Activated CD4-positive, alpha-beta T cell treated with anti-CD3 and anti-CD28 coated beads, Interleukin-2, amount 50 U/mL, for 48 hours (primary cell): ENCODE measurements at places on chromosomes 2 and 18.

- DNase-seq = no peak
Measured at GRCh38 chr2:203893401-203893800, 25.8 kb downstream of the CTLA4 start.

DNA sequence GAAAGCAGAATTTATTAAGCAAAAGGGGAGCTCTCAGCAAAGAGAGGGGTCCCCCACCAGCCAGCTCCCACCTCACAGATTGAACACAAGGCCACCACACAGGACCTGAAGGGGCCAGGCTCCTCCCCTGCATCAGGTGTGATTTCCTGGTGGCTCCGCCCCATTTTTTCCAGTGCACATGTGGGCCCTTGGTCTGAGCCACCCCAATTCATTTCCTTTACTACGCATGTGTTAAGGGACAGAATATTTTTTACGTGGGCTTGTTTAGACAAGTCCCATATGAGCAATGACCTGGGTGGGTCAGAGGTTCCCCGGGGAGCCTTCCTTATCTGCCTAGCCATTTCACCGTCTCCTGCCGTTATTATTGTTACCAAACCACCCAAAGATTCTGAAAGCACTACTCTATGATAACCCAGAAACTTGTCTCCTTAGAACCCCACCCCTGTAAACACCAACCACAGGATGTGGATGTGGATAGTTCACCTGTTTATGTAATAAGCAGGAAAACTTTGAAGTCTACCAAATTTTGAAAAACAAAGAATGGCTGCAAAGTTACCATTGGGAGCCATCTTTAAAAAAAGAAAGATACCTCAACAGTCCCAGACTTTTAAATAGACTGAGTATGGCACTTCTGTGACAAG is 191.7 kb downstream of the CD226 start:
- no peak for DNase-seq

- DNase-seq = no peak
Measured at GRCh38 chr2:218067523-218067922, 1.5 kb upstream of the RUFY4 start.

DNA sequence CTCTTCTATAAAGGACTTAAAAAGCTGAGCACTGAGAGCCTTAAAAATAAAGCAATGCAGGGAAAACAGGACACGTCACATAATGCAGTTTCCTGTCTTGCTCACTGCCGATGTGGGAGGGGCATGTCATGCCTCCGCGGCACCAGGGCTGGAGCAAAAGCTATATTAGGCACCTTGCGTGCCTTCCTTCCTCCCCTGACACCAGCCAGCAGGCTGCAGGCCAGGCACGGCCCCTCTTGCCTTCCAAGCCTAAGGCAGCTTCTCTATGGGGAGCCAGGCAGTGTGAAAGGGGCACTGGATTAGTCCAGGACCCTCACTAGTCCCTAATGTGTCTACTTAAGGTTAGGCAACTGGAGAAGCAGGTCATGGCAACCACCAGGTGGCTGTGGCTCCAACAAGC is 26.3 kb downstream of the MRPL35 start:
- peak; percentile 53 for DNase-seq

GRCh38 chr2:23241611-23242245 is 143.3 kb upstream of the KLHL29 start:
- DNase-seq = no peak

DNA sequence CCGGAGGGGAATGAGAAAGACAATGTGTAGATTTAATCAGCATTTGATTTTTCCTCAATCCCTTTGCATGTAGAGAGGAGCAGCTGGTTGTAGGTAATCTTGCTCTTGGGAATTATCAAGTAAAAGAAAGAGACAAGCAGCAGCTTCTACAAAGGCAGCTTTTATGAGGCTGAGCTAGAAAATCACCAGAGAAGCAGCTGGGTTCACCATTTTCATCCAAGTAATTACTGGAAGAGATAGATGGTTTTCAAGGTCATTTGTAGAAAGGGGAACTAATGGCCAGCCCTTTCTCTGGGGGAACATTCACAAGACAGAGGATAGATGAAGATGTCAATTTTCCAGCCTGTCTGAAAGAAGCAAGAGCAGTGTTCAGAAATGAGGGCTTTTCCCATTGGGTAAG is 113.0 kb downstream of the RND3 start:
- no peak for DNase-seq

- no peak for DNase-seq
Measured at GRCh38 chr2:228545041-228545747, 363.7 kb upstream of the SPHKAP start.

DNA sequence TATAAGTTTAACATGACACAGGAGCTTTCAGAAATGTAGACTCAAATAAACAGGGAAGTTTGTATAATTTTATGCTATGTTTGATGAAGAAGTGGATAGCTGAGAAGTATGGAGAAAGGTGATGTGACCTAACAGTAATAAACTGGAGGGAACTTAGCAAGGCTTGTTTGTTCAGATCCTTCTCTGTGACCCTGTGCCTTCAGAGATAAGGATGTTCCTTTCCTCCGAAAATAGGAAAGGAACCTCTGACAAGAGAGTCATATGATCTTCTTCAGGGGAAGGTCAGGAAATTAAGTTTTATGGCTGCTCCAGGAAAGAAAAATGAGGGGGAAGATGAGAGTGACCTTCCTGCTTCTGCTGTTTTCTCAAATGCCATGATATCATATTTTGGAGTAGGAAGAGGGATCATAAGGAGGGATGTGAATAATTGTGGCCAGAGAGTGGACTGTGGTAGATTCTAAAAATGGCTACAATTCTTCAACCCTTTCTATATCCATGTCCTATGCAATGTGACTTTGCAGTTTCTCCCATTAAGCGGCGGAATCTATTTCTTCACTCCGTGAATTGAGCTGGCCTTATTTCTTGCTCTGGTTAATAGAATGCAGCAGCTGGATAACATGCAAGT is 8.5 kb upstream of the C2orf69 start:
- no peak for DNase-seq

DNA sequence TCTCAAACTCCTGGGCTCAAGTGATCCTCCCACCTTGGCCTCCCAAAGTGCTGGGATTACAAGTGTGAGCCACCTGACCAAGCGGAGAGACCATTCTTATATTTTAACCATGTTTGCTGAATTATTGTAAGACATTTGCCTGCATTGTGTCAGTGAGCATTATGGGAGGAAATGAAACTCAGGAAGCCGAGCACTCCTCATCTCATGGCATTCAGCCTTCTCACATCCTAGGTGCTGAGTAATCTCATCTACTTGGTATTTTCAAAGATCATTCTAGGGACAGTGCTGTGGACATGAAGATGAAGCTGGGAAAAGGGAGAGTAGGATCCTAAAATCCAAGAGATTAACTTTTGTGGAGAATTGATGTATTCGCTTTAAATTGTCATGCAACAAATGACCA is 66.1 kb downstream of the NAPG start:
- DNase-seq = no peak

DNA sequence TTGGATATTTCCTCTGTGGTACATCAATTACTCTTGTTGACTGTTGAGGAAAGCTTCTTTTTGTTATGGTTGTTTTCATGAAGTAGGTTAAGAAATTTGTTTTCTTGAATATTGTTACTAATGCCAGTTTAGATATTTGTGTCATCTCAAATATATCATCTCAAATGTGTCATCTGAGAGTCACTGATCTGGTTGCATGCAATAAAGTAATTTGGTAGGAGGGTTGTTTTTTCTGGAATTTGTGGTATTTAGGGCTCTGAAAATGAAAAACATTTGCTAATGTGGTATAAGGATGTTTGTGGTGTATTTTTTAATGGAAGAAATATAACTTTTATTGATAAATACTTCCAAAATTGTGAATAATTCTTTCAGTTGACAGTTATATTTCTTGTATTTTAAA is 117.7 kb downstream of the GREB1L start:
- no peak for DNase-seq

DNA sequence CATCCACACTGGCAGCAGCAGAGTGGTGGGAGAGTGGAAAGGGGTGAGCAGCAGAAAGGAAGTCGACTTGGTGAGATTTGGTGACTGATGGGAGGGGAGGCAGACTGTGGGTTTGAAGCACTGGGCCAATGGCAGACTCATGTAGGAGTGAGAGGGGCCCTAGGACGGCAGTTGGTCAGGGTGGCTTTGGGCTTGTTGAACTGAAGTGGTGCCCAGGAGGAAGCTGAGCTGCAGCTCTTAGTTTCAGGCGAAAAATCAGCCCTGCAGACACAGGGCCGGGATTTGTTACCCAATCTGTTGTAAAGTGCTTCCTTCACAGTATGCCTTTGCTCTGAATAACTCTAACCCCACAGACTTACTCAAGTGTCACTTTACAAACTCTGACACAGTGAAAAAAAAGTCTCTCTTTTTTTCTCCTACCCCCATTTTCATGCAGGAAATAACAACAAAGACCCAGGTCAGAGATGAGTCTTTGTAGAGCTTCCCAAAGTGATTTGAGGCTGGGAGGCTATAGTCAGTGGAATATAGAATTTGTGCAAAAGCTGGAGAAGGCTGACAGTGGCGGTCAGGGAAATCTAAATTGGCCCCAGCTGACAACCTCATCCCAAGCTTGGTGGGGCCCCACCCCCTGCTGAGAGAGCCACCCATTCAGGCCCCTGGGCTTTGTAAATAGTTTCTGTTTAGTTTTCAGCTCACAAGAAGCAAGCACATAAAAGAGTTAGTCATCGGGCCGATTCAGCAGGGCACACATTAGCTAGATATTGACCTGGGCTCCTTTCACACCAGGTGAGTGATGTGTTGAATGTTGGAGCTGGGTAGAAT is 226.9 kb downstream of the VAPA start:
- no peak for DNase-seq

- no peak for DNase-seq
Measured at GRCh38 chr2:226114436-226114835, 685.2 kb downstream of the IRS1 start.

- DNase-seq = no peak
Measured at GRCh38 chr18:70956554-70956953, 667.7 kb downstream of the SOCS6 start.

GRCh38 chr18:76573325-76574025 is 78.4 kb upstream of the ZNF516 start:
- no peak for DNase-seq

GRCh38 chr2:196206804-196207203 is 35.4 kb upstream of the STK17B start:
- DNase-seq = no peak

DNA sequence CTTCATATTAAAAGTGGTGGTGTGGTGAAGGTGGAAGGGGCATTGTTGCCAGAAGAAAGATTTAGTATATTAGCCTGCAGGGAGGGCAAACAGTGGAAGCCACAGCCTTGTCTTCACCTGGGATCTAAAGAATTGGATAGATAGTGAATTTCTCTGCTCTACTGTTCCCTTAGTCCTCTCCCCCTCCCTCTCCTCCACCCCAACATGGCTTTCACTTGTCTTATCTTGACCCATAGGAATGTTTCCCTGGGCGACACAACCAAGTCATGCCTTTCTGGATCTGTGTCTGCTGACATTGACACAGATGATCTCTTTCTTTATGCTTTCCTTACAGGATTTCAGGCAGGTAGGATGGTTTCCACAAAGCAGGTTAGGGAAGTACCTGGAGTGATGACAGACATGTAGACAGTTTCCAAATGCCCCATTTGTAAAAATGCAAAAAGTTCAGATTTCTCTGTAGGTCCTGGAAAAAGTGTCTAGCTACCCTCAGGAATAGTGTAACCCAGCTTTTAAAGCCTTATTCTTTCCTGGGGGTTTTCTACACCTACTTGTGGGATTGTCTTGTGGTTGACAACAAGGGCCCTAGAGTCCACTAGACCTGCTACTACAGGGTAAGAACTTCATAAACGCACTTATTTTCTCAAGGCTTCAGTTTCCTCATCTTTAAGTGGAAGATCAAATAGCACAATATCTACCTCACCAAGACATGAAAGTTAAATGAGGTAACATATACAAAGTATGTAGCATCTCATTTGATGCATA is 184.2 kb upstream of the SP5 start:
- DNase-seq = no peak

GRCh38 chr18:76686737-76687231 is 135.6 kb upstream of the ZNF236 start:
- peak; percentile 8 for DNase-seq

GRCh38 chr2:40101131-40101575 is 322.1 kb upstream of the THUMPD2 start:
- no peak for DNase-seq

DNA sequence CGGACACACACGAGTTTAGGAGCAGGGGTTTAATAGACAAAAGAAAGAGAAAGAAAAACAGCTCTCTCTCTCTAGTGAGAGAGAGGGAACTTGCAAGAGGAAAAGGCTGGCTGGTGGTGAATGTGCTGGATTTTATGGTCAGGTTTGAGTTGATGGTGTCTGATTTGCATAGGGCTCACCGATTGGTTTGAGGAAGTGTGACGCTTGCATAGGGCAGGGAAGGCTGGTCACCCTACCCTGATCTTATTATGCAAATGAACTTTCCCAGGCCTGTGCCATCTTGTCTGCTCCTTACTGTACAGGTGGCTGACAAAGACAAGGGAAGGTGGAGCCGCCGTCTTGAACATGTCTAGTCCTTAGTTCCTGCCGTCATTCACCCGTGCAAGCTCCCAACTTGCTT is 408.9 kb downstream of the RIT2 start:
- DNase-seq = no peak

DNA sequence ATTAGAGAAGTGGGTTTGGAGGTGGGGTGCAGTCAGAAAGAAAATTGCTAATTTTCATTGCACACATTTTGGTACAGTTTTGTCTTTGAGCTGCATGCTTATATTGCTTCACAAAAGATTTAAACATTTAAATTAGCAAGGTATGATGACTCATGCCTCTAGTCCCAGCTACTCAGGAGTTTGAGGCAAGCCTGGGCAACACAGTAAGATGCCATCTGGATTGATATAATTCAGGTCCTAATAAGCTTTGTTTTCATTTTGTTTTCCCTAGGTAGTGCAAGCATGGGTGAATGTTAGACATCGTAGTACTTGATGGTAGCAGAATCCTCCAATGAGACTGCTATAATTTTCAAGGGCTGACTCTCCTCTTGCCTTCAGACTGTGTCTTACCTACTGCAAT is 396.7 kb upstream of the RGPD4 start:
- no peak for DNase-seq

- no peak for DNase-seq
Measured at GRCh38 chr2:106158871-106159270, 35.2 kb downstream of the UXS1 start.

GRCh38 chr18:54647176-54647575 is 56.1 kb downstream of the DYNAP start:
- no peak for DNase-seq

GRCh38 chr18:47987388-47987699 is 56.9 kb upstream of the SMAD2 start:
- DNase-seq = no peak

- DNase-seq = no peak
Measured at GRCh38 chr18:42338683-42339082, 383.6 kb downstream of the PIK3C3 start.

DNA sequence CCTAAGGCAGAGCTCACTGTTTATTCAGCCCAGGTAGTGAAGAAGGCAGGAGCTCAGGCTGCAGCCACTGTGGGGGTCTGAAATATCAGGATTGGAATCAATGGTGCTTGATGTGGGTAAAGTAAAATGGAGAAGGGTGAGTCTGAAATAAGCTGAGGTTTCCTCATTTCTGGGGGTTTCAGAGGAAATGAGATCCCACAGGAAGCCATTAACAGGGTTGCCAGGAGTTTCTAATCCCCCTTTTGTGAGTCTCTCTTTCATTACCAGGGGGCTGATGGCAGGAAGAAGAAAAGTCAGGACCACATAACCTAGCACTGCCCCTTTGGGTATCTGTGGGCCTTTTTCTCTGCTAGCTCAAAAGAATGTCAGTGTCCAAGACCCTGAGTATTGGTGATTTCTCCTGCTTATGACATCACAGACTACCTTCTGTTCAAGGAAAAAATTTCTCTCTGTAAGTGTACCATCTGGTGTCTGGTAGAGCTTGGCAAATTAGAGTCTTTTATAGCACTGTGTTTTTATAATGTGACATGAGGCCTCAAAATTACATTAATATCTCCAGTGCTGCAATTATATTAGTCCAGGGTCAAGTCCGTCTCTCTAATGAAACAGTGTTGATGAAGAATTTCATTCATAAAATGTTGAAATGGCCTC is 56.0 kb downstream of the LBH start:
- DNase-seq = no peak
